Heart left ventricle (tissue), 16 donors: ENCODE measurements at places on chromosomes 3 and 15. TPM values are rescaled to one million over a fixed set of nuclear protein-coding genes. Genes with fewer than 3 reads are reported as not detected.

DNA sequence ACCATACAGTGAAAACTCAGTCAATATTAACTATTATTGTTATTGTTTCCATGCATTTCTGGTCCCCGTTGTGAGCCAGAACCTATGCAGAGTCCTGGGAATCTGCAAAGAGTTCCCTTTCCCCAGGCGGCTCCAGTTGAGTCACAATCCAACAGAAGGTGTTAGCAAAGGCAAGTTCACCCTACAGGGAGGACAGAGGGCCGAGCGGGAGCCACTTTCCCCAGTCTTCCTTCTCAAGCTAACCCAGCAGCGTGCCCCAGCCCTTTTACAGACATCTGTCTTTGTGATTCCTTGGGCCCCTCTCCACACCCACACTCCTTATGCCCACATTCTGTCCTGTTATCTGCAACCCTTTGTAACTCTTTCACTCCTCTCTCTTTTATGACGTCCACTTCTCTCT, 13.1 kb upstream of the LTF start:
- DNase-seq = no peak

DNA sequence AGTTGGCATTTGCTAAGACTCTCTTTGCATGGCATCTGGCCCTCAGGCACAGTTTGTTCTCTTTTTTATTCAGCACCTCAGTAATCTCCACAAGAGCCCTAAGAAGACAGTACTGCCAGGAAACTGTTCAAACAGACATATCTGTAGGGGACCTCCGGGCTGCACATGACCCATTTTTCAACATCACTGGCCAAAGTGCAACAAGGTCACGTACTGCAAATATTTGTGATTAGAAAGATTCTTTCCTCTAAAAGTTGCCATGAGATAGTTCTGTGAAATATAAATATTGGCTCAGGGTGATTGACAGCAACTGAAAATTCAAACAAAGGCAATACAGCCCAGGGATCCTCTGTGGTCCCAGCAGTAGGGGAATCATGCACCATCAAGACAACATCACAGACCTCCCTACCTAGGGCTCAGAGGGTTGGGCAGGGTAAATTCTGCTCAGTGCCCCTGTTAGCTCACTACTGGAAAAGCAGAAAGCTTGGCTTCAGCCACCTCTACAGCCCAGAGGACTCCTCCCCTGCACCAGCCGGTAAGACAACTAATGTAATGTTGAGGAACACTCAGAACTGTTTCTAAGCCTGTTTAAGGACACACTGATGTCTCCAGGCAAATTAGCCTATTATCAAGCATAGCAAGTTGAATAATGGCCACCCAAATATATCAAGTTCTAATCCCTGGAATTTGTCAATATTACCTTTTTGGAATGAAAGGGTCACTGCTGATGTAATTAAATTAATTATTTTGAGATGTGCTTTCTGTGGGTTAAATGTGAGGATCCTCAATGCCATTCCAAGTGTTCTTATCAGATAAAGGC, 117.4 kb upstream of the LPP start:
- DNase-seq = no peak

GRCh38 chr15:99181545-99181971, 67.8 kb downstream of the TTC23 start:
- DNase-seq = peak; percentile 54

DNA sequence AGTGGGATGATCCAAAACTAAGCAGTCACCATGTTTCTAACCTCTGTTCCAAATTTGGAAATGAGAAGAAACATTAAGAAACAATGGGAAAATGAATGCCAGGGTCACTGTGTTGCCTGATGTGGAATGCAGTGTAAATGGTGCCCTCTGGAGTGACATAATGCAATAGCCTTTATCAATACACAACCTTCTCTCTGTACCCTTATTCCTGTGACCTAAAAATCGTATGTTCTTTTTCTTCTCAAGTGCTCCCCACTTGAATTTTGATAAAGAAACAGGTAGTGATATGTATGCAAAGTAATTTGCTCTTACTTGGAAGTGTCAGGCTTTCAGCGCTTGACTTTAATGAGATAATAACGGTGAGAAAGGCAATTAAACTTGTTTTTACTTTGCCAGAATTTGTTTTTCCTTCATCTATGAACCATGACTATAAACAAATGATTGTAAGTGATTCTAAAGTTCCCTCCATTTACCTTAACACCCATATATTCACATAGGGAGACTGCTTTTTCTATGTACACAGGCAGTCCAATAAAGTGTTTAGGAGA, 145.8 kb upstream of the THRB start:
- no peak for DNase-seq

DNA sequence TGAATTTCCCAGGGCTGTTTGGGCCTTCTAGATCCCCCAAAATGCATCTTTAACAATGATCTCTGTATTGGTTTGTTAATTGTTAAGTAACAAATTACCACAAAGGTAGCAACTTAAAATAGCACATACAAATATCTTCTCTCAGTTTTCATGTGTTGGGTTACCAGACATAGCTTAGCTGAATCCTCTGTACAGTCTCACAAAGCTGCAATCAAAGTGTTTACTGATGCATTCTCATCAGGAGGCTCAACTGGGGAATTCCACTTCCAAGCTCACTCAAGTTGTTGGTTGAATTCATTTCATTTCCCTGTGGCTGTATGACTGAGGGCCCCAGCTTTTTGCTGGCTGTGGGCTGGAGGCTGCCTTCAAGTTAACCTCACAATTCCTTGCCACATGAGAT, 297.6 kb downstream of the RPLP1 start:
- DNase-seq = no peak

DNA sequence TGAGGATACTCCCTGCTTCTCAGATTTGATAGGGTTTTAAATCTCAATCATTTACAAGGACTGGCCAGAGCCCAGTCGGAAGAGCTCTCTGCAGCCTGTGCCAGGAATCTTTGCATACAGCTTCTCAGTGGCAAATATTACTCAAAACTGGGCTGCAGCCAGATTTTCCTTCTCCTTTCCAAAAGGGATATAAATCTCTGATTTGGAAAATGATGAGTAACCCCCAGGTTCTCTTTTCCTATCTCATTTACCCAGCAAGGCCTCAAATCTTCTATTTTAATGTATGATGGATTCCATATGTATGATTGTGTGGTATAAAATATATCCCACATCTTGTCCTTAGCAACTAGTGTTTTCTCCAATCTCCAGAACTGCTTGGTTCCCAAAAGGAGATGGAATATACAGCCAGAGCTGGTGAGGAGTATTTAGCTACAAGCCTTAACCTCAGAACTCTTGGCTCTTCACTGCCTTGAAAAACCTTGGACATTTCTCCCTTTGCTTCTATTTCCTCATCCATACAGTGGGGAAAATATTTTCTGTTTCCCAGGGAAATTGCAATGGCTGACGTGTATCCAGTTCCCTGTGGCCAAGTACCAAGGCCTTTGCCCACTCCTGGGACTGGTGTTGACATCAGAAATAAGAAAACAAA, 114.4 kb downstream of the ATG7 start:
- no peak for DNase-seq

DNA sequence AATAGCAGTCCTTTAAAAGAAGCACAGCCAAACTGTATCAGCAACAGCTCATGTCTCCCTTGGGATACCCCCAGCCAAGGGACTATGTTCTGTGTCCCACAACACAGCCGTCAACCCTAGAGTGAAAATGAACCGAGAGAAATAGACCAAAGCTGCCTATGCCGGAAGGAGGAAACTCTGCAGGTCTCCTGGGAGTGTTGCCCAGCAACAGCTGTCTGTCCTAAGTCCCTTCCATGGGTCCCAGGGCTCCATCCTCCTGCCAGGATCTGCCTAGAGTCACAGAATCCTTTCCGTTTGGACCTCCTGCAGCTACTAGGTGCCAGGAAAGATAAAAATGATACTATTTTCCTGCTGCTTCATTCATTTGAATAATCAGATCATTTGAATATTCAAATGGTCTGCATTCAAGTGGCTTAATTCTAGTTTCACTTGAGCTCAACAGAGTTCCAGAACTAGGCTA, 53.1 kb downstream of the TRANK1 start:
- DNase-seq = peak; percentile 64

The CAMKV gene
- not detected for total RNA-seq

DNA sequence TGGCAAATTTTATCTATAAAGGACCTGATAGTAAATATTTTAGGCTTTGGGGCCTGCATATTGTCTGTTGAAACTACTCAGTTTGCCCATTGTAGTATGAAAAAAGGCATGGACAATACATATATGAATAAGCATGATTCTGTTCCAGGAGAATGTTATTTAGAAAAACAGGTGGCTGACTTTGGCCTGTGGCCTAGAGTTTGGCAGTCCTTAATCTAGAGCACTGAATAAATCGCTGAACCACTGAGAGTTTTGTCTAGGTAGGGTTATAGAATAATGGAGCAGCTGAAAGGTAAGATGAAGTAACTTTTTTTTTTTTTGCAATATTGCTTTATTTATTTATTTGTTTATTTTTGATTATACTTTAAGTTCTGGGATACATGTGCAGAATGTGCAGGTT, 75.0 kb downstream of the LRRC49 start:
- DNase-seq = no peak

The ANO10 gene
- 29.8 TPM for total RNA-seq

The NANOGP8 gene
- total RNA-seq = not detected

DNA sequence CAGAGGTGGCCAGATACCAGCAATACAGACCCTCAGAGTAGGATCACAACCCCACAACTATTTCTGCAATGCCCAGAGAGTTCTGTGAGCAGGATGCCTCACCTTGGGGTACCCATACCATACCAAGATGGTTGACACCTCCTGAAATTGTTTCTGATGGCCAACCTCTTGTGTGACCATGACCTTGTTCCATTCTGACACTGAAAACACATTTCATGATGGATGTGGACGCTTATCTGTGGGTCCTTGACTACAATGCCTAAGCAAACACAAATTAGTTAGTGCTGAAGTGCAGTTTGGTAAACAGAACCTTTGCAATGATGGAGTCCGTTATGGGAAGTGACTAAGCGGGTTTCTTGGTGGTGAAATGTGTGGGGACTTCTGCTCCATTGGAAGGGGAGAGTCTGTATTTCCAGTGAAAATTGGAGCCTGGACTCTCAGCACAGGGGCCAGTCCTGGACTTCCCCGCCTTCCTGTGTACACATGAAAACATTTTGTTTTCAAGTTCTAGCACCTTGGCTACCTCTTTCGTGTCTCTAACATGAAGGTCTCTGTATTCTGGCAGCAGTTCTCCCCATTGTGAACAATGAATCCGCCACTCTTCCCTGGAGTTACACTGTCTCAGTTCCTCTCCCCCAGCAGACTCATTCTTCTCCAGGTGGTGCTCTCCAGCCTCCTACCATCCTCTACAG, 106.2 kb downstream of the XXYLT1 start:
- DNase-seq = no peak

The EFHB gene
- total RNA-seq = 0.85 TPM

GRCh38 chr3:170132335-170132734, 49.2 kb downstream of the PHC3 start:
- DNase-seq = no peak

DNA sequence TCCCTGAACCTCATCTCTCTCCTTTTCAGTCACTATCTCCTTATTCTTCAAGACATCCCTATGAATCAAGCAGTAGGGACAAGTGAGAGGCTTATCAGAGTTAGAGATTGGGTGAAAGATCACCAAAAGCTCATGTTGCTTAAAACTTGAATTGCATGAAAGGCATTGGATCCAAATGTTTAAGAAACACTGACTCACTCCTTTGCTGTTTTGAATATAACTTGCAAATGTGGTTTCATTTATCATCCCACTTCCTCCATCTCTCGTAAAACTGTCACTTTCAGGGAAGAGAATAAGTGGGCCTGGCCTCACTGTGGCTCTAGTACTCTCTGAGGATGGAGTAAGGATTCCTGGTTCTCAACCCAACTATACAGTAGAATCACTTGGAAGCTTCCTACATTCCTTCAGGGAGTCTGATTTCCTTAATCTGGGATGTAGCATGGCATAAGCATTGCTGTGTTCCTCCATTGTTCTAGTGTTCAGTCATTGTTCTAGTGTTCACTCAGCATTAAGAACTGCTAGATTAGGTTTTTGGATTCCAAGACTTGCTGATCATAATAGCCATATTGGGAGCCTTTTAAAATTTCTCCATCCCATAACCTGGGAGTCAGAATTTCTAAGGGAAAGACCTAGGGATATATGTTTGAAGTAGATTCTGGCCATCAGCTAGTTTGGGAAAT, 171.8 kb downstream of the TMEM108 start:
- no peak for DNase-seq

- no peak for DNase-seq
Measured at GRCh38 chr3:115877615-115877899, 254.2 kb downstream of the GAP43 start.

GRCh38 chr3:25495726-25496253, 67.7 kb downstream of the RARB start:
- no peak for DNase-seq

- DNase-seq = no peak
Measured at GRCh38 chr3:195160257-195160898, 110.6 kb downstream of the XXYLT1 start.

DNA sequence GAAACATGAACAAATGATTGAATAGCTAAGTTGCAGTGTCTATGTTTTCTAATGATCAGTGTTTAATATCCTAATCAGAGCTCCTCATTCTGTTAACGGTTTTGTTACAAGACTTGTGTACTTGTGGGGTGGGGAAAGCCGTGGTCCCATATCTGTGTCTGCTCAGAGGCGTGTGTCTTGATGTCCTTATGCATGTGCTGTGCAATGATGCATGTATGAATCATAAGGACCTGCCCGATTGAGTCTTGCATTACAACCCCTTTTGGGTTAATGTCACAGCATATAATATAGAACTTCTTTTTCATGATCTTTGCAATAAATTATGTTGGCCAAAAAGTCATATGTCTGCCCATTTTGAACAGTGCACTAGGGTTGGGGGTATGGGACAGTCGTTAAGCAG, 233.4 kb downstream of the ITPR1 start:
- no peak for DNase-seq

DNA sequence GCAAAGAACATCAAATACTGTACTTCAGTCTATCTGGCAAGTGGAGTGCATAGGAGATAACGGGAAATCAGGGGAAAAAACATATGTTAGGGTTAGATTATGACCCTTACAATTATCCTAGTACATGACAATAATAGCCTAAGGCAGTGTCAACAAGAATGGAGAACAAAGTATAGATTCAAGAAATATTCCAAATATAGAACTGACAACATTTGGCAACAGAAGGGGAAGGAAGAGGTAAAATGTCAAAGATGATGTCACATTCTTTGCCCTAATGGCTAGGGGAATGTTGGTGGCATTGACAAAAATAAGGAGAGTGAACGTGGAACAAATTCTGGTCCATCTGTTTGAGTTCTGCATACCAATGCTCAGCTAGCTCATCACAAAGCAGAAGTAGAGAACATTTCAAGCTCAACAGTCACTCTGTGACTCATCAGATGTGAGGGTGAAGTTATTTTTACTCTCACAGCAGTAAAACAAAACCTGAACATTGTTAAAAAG, 15.5 kb upstream of the ATP8B4 start:
- no peak for DNase-seq

The GP5 gene
- 0.12 TPM for total RNA-seq

GRCh38 chr3:194711913-194712312, 26.2 kb downstream of the FAM43A start:
- peak; percentile 62 for DNase-seq

- DNase-seq = no peak
Measured at GRCh38 chr3:160343132-160343531, 55.9 kb downstream of the IFT80 start.
